NCI-H187 treated with DMSO at 0.1 percent for 48 hours (cell line): ENCODE measurements at places on chromosomes 3 and 15.

DNA sequence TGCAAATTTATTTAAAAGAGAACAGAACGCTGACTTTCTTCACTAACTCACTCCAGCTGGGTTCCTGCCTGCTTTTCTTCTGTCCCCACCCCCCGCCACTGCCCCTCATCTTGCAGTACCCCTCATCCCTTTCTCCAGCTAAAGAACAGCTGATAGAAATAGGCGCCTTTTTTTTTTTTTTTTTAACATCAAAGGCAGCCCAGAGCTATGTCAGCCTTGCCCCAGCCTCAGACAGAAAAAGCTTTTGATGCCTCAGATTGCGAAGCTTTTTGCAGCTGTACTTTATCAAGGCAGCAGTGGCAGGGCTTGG is 1.8 kb downstream of the CADPS start:
- no peak for DNase-seq

GRCh38 chr3:167887096-167887495 is 151.6 kb downstream of the SERPINI1 start:
- no peak for DNase-seq

- DNase-seq = no peak
These were observed 109.1 kb upstream of the TNFAIP8L3 start for GRCh38 chr15:51203797-51204196.

DNA sequence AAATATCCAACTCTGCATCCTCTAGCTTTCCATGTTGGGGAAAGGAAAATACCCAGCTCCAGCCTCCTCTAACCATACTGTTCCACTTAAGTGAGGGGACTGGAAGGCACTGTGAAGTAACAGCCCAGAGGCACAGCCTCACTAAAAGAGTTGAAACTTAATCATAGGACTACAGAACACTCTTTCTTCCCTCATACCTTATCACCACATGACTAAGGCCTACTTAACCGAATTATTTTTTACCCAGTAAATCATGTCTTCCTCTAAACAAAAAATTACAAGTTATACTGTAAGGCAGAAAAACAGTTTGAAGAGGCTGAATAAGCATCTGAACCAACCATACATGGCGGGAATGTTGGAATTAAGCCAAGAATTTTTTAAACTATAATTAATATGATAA is 207.4 kb upstream of the MME start:
- no peak for DNase-seq

DNA sequence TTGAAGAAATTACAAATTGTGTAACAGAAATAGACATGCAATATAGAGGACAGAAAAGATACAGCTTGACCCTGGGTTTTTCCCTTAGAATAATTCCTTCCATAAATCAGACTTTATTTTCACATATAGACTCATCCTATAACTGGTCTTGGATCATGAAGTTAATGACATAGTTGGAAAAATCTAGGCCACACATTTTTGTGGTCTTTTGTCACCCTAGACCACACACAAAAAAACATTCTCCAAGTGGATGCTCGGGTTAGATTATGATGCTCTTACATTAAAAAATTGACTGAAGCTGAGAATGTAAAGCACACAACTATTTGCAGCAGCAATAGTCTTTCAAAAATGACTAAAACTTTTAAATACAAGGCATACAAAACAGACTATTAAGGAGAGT is 7.5 kb upstream of the PLA2G4D start:
- no peak for DNase-seq

DNA sequence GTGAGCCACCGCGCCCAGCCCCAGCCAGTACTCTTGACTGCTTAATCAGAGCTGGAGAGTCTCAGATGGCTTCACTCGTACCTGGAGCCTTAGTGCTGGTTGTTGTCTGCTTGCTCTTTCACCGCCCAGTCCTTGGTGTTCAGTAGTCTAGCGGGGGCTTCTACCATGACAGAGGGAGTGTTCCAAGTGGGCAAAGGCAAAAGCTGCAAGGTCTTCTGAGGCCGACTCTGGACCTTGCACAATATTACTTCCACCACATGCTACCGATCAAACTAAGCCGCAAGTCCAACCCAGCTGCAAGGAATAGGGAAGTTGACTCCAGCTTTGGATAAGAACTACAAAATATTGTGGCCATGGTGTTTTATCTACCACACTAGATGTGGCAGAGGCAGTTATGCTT is 6.6 kb downstream of the PARL start:
- DNase-seq = no peak

GRCh38 chr3:124985349-124985748 is 50.8 kb upstream of the MUC13 start:
- DNase-seq = no peak

GRCh38 chr3:51271172-51271571 is 113.9 kb upstream of the MANF start:
- DNase-seq = no peak

- no peak for DNase-seq
These were observed 39.7 kb downstream of the NPTN start for GRCh38 chr15:73593304-73594074.

DNA sequence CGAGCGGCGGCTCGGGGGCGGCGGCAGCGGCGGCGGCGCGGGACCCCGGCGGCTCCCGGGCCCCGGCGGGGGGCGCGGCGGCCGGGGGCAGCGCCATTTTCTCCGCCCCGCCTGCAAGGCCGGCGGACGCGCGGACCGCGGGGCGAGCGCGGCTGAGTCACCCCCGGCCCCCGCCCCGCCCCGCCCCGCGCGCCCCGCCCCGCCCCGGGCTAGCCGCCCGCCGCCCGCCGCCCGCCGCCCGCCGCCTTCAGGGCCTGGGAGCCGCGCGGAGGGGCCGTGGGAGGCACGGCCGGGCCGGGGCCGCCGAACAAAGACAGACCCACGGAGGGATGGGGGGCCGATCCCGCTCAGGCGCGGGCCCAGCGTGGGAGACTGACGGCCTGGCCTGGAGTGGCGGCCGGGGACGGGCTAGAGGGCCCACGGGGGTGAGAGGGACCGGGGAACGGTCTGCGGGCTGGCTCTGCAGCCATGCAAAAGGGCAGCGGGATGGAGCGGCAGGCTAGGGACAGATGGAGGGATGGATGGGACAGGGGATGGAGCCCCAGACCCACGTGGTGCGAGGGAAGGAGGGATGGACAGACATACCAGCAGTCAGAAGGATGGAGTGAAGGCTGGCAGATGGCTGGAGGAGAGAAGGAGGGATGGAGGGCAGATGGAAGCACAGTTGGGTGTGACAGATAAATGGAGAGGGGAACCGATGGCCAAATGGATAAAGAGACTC is at the start of gene EIF4E3:
TSS of gene EIF4E3 (minus strand) at position 132 of the 721 bp plus-strand sequence. CDS start at position 97, 35 bp downstream.
- no peak for DNase-seq

GRCh38 chr3:40490916-40491315 is 14.0 kb downstream of the ZNF619 start:
- DNase-seq = no peak

DNA sequence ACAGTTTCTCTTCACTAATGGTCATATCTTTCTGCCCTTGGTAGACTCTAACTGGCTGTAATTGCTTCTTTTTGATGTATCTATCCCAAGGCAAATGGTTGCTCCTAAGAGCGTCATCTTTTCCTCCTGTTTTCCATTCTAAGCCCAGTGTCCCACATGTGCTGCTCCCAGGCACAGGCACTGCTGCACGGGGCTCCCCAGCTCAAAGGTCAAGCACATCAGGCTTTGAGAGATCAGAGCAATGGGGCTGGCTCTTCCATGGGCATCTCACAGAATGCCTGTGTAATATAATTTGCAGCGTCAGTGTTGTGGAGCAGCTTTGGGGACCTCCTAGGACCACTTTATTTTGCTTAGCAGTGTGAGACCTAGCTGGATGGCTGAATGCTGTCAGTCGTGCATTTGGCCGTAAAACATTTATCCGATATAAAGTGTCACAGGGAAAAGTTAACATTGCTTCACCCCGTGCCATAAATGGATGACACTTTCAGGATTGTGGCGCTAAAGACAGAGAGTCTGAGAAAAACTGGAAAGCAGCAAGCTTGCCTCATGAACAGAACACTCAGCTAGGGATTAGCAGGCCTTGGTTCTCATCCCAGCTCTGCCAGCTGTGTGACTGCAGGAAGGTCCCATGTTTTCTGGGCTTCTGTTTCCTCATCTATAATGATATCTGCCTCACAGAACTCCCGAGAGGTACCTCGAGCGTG is 277.5 kb upstream of the TBL1XR1 start:
- no peak for DNase-seq

- DNase-seq = no peak
These were observed 25.1 kb upstream of the CDCP1 start for GRCh38 chr3:45171283-45171682.

- DNase-seq = no peak
These were observed 10.8 kb downstream of the CTSH start for GRCh38 chr15:78933823-78934654.

GRCh38 chr3:149473357-149474249 is 894 bp upstream of the TM4SF4 start:
- DNase-seq = no peak

GRCh38 chr3:41222501-41222900 is 23.2 kb downstream of the CTNNB1 start:
- DNase-seq = no peak

DNA sequence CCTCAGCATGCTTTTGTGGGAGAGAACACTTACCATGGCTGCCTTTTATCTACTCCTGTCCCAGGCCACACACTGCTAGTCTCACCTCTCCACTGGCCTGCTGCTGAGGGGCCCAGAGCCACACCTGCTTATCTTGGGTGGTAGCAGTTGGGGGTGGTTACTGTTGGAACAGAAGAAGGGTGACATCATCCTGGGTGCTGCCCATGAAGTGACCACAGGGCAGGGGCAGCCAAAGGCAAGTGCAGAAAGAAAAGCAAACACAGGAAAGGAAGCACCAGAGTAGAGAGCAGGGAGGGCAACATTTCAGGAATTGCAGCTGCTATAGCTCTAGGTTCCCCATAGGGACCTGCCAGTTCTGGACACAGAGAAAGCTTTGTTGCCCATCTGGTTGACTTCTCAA is 345.2 kb downstream of the VPS13C start:
- DNase-seq = no peak

GRCh38 chr15:87706001-87706400 is 550.5 kb downstream of the NTRK3 start:
- DNase-seq = no peak
